Right cardiac atrium (tissue), 5 donors: ENCODE measurements at places on chromosomes 6 and 20.

DNA sequence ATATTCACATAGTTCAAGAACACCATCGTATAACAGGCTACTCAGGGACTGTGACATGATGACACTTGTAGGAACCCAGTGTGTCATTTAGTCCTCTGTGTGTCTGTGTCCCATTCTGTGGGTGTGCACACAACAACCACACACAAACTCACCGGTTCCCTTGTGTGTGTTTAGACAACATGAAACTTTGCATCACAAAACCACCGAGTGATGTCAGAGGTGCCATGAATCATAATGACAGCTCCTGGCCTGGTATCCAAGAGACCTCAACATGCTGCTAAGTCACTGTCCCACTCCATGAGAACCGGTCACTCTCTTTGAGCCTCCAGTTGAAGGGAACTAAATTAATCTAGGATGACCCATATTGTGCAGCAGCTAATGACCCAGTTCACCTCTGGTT is 421.3 kb downstream of the PREX1 start:
- no peak for DNase-seq

- no peak for DNase-seq
These were observed 393.0 kb downstream of the PAX1 start for GRCh38 chr20:22098511-22098910.

GRCh38 chr20:2804852-2805688 is 4.6 kb upstream of the CPXM1 start:
- DNase-seq: no peak

GRCh38 chr6:5728351-5729079 is 278.2 kb downstream of the NRN1 start:
- no peak for DNase-seq

DNA sequence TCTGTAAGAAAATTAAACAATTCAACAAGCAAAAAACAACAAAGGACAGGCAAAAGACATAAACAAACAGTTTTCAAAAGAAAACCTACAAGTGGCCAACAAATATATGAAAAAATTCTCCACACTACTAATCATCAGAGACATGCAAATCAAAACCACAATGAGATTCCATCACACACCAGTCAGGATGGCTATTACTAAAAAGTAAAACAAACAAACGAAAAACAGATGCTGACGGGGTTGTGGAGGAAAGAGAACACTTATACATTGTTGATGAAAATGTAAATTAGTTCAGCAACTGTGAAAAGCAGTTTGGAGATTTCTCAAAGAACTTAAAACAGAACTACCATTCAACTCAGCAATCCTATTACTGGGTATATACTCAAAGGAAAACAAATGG is 537.6 kb downstream of the HDGFL1 start:
- DNase-seq: no peak

GRCh38 chr6:158517581-158517980 is 42.3 kb upstream of the TMEM181 start:
- DNase-seq: no peak

DNA sequence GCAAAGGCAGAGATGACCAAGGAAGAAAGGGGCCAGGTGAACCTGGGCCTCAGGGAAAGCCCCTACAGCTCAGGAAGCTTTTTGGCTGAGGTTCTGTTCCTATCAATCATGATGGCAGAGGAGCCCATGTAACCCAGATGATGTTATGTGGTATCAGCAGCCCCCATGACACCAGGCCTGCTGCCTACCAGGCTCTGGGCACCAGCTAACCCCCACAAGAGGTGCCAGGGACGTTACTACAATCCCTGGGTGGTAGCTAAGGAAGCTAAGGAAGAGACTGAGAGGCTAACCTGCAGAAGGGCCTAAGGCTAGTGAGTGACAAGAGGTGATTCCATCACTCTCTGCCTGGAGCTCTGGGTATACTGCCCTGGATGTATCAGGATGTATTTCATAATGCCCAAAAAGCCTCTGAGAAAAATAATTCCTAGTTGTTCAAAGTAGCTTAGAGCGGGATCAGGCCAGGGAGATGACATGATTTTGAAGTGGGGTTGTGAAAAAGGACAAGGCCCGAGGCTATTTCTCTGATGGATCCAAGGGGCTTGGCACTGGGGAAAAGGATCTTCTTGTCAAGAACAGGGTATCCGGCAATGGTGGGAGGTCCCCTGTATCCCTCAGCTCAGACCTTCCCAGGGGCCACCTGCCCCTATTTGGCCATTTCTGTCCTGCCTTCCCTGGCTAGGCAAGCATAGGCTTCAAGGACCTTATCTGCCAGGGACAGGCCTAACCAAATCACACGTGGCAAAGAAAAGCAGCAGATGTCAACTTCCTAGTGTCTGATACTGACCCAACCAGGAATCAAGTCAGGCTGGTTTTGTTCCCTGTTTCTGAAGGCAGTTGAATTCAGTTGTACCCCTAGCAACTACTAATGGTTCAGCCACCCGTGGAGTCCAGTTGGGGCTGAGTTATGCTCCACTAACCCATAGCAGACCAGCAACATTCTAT is 41.3 kb downstream of the PANK2 start:
- no peak for DNase-seq

DNA sequence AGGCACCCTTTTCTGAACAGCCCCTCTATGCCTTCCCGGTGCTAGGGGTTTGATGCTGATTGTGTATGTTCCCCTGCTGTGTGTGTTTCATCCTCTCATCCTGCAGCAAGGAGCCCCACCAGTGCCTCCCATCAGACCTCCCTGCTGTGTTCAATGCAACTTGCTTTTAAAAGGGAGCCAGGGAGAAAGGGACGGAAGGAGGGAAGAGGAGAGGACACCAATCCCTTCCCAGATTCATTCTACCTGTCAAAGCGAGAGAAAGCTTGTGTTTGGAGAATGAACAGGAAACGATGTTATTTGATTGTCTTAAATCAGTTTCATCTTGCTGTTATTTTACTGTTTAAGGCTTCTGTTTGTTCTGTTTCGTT is 259.2 kb downstream of the ADGB start:
- DNase-seq: no peak

- DNase-seq: no peak
These were observed 132.6 kb downstream of the BANF2 start for GRCh38 chr20:17832236-17832915.

- no peak for DNase-seq
These were observed 96.2 kb upstream of the BTN3A2 start for GRCh38 chr6:26268659-26269402.

- DNase-seq: peak; percentile 64
These were observed 42.6 kb upstream of the FNDC1 start for GRCh38 chr6:159126590-159126989.

- no peak for DNase-seq
These were observed 858.1 kb downstream of the MAFB start for GRCh38 chr20:39830903-39831302.

GRCh38 chr6:80439721-80440470 is 333.4 kb downstream of the BCKDHB start:
- no peak for DNase-seq

DNA sequence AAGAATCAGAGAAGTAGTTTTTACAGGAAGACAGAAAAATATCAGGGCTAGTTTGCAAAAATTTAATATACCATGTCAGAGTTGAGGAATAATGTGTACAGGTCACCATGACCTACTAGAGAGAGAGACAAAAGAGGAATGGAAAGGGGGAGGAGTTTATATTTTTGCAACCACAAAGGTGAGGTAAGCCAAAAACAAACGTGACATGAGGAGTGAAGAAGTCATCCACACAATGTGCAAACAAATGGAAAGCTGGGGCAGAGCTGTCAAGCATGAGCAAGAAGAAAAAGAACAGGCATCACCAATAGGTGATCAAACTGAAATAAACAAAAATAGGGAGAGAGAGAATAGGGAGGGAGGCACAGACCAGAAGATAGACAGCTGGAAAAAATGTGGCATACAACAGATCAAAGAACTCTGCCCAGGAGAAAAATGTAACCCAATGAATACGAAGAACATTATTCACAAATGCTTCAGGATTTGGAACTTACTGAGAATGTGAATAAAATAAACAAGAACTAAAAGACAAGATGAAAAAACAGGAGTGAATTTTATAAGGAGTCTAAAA is 15.5 kb downstream of the RARS2 start:
- DNase-seq: no peak

GRCh38 chr20:56342783-56343182 is 16.0 kb upstream of the FAM210B start:
- no peak for DNase-seq

- no peak for DNase-seq
These were observed 348.1 kb upstream of the CITED2 start for GRCh38 chr6:139722530-139722929.

GRCh38 chr6:6392214-6393068 is 72.0 kb upstream of the F13A1 start:
- no peak for DNase-seq

- DNase-seq: peak; percentile 67
These were observed 145.7 kb downstream of the BTBD9 start for GRCh38 chr6:38493931-38494547.

GRCh38 chr6:52908526-52908925 is 972 bp downstream of the GSTA3 start:
- DNase-seq: no peak

DNA sequence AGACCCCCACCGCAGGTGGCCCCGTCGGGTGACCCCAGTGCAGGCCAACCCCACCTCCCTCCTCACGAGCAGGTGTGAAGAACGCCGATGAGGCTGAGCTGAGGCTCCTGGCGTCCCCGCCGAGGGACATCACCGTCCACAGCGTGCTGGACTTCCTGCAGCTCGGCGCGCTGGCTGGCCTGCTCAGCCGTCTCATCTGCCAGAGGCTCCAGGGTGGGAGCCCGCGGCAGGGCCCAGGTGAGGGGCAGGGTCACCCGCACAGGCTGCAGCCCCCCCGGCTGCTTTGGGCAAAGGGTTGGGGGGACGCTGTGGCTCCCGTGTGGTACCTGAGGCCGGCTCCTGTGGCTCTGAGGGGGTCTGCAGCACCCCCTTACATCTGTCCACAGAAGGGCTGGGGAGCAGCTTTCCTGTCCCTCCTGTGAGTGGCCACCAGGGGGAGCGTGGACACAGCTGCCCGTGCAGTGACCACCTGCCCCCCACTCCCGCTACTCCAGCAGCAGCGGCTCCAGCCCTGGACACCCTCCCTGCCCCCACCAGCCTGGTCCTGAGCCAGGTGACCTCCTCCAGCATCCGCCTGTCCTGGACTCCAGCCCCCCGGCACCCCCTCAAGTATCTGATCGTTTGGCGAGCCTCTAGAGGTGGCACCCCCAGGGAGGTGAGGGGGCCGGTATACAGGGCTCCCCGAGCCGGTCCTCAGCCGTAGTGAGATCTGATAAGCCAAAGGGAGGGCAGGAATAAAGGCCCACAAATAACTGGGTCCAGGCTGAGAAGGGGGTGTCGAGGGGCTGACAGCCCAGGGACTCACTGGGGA is 16.5 kb downstream of the COL20A1 start:
- peak; percentile 78 for DNase-seq

DNA sequence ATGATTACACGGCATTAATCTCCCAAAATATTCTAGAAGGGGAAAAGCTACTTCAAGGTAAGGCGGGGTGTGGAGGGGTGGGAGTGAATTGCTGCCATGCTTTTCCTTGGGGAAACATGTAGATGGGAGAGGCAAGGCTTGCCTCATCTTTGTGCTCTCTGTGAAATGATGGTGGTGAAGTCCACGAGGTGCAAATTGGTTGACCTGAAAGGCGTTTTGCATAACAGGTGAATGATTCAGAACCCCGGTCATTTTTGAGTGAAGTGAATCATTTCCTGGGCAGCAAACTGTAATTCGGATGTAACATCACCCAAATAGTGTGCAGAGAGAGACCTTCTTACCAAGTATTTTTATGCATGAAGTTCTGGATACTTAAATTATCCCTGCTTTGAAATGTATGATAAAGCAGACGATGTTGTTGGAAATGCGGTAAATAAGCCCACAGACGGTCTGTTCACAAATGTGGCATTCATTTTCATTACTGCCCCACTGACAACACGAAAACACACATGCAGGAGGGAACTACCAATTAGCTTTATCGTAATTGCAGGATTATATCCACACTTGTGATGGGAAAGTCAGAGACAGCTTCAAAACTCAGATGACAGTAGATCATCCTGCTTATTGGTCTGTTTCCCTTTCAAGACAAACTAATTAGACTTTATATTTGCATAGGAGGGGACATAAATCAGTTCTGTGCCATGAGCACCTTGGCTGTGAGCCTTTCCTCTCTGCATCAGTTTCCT is 3.0 kb downstream of the CDH4 start:
- DNase-seq: no peak

- no peak for DNase-seq
These were observed 69.3 kb upstream of the SYNJ2 start for GRCh38 chr6:157912326-157912725.

GRCh38 chr20:35303382-35303734 is 11.1 kb upstream of the FAM83C start:
- DNase-seq: no peak

DNA sequence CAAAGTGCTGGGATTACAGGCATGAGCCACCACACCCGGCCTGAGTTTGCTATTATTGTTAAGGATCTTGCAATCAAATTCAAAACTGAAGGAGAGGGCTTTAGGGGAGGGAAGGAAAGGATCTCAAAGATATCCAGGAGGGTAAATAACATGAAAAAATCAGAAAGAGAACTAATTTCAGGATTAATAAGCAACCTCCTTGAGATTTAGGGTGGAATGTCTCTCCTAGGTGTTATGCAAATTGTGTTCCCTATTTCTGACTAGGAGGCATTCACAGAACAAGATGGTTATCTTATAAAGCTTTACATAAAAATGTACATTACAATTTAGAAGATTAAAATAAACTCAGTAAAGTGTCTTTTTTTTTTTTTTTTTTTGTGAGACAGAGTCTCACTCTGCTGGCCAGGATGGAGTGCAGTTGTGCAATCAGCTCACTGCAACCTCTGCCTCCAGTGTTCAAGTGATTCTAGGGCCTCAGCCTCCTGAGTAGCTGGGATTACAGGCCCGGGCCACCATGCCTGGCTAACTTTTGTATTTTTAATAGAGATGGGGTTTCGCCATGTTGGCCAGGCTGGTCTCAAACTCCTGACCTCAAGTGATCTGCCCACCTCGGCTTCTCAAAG is 92.0 kb upstream of the BEND3 start:
- DNase-seq: no peak

DNA sequence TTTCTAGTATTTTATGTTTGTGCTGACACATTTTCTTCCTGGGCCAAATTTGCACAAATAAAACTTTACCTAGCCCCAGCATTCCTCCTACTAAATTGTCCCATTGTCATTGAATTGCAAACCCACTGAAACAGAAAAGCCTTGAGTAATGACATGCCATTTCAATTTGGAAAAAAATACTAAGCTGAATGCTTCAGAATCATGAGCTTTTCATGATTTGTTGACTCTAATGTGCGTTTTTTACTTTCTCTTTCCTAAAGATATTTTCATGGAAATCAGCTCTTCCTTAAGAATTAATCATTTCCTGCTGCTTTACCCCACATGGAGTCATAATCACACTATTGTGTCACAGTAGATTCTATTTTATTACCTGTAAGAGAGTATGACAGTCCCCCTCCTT is 47.4 kb downstream of the TRDN start:
- no peak for DNase-seq

- DNase-seq: no peak
These were observed 5.6 kb downstream of the RAB23 start for GRCh38 chr6:57216235-57217101.

DNA sequence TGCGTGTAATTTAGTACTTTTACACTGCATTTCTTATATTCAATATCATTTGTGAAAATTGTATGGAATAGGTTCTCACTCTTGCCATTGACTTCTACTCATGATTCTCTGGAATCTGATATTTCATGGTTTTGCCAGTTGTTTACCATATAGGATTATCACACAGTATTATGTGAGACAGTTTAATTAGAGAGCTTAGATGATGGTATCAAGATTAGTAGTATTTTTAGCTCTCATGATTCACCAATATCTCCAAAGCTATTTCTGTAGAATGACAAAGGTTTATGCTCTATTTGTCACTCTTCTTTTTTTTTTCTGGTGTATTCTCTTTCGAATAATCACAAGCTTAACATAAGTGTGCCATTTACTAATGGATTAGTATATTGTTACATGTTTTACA is 45.9 kb downstream of the EPHA7 start:
- no peak for DNase-seq
